NT2/D1 (cell line): ENCODE measurements at places on chromosomes 16 and 17.
A peak's percentile ranks its signal among the peaks of the same experiment; 100 is the strongest.

GRCh38 chr17:7862692-7863437, 5.1 kb downstream of the CYB5D1 start:
- DNase-seq = no peak

DNA sequence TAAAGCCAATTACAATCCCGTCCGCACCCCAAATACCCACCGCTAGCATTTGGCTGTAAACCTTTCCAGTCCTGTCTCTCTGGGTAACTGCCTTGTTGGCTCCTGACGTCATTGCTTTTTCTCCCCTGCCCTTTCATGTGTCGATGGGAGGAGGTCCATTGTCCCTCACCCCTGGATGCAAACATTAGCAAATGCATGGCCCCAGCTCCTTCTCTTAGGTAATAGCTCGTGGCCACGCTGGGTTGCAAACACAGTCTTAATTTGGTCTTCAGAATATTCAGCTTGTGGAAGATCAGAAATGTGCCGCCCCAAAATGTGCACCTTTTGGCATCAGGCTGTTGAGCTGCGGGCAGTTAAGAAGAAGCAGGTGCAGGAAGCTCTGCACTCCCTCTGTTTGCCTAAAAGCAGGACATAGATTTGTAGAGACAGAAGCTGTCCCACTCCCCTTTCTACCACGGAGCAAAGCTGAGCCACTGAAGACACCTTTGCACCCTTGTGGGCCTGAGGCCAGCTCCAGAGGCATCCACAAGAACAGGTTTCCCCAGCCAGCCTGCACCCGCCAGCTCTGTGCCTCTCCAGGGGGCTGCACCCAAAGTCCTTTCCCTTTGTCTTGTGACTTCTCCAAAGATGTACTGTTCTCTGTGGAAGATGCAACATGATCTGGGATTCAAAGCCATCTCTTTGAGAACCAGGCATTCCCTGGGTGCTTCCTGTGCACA, 127.3 kb downstream of the MGAT5B start:
- peak; percentile 85 for DNase-seq

DNA sequence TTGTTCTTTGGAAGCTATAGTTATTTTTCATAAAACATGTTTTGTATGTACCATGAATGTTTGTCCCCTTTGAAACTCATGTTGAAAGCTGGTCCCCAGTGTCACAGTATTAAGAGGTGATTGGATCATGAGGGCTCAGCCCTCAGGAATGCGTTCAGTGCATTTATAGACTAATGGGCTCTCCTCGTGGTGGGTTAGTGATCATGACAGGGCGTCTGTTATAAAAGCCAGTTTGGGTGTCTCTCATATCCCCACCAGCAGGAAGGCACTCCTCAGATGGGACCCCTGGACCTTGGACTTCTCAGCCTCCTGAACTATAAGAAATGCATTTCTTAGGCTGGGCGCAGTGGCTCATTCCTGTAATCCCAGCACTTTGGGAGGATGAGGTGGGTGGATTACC, 10.4 kb downstream of the BANP start:
- no peak for DNase-seq

DNA sequence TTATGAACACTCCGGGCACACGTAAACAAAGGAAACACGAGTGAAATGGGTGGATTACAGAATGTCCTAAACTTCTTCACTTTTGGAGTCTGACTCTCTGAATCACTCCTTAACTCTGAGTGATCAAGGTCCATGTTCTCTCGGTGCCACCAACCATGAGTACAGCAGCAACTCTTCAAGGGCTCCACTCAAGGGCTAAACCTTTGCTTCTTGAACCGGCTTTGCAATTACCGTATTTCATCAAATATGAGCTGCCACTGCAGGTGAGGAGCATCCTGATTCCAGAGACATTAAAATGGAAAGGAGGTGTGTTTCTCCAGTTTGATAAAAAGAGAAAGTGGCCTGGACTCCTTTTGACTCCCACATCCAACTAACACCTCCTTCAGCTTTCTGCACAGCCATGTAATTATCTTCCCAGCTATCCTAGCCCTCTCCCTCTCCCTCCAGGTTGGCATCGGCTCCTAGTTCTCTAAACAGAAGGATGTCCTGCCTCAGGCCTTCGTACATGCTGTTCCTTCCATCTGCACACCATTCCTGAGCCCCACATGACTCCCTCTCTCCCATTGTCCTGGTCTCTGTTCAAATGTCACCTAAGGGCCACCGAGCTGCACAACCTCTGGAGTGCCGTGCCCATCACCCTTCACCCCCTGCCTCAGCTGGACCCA, 61.4 kb downstream of the ZDHHC7 start:
- DNase-seq = no peak

DNA sequence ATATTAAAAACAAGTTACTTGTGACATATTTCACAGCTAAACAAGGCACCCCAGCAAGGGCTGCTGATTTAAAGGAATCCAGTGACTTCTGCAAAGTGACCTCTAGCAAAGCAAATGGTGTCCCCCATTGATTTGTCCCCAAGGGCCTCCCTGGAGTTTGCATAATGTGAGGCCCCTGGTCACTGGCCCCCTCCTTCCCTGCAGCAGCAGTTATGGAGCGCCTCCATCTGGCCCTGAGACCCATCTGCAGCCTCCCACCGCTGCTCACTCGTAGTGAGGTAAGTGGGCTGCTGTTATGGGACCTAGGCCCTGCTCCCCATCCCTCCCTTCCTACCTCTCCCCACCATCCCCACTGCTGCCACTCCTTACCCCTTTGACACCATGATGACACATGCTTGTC, 19.6 kb upstream of the EEF2K start:
- no peak for DNase-seq

GRCh38 chr17:58382108-58382871, 30.3 kb upstream of the SUPT4H1 start:
- DNase-seq = no peak

- DNase-seq = no peak
Observed at GRCh38 chr16:1159973-1160772, 7.3 kb downstream of the CACNA1H start.

- no peak for DNase-seq
Observed at GRCh38 chr17:40315678-40316570, 6.9 kb downstream of the RARA start.

GRCh38 chr17:44872131-44872768, 24.6 kb downstream of the HIGD1B start:
- no peak for DNase-seq
